ENCODE measurements at places on chromosomes 11 and 22.

DNA sequence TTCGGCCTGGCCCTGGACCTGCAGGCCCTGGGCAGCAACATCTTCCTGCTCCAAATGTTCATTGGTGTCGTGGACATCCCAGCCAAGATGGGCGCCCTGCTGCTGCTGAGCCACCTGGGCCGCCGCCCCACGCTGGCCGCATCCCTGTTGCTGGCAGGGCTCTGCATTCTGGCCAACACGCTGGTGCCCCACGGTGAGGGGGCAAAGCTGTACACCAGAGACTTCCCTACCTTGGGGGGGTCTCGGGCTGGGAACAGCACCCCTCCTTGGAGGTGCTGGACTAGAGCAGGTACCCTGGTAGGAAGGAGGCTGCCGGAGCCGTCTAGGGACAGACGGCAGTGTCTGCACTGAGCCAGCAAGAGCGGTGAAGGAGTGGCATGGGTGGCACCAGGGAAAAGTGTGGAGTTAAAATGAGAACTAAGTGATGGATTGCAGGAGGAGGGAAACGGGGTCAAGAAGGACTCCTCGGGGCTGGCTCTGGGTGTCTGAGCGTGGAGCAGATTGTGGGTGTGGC is 8.7 kb downstream of the SLC22A12 start:
- no peak for DNase-seq

GRCh38 chr22:39808081-39808480 is 85.5 kb downstream of the ENTHD1 start:
- DNase-seq, result no peak

GRCh38 chr22:49052023-49052538 is 775.6 kb downstream of the BRD1 start:
- no peak for DNase-seq

DNA sequence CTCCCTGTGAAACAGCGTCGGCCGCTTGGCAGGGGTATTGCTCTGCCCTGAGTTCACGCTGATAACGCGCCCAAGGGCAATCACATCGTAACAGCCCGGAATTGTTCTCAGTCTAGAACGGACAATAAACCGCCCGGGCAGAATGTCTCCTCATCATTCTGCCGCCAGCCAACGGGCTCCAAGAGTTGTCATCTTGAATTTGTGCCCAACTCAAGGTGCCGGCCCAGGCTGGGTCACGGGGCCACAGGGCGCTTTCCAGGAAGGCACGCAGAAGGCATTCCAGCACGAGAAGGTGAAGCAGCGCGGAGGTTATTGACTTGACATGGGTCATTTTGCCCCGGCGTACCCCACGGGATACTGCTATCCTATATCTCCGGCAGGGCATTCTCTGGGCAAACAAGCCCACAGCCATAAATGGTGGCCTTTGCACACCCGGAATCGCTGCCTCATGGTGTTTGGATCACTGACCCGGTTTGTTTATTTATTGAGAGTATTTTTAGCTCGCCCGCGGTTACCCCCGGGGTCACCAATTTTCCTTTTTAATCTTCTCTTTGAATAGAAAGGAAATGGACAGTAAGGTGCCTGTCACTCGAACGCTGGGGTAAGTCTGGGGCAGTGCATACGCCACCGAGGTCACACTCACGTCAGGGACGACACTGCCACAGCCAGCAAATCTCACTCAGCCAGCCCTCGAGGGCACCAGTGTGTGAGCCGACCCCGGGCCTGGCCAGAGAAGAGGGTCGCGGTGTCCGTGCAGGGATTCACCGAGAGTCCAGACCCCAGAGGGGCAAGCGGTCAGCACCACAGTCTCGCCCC is 72.4 kb upstream of the FGF3 start:
- no peak for DNase-seq

DNA sequence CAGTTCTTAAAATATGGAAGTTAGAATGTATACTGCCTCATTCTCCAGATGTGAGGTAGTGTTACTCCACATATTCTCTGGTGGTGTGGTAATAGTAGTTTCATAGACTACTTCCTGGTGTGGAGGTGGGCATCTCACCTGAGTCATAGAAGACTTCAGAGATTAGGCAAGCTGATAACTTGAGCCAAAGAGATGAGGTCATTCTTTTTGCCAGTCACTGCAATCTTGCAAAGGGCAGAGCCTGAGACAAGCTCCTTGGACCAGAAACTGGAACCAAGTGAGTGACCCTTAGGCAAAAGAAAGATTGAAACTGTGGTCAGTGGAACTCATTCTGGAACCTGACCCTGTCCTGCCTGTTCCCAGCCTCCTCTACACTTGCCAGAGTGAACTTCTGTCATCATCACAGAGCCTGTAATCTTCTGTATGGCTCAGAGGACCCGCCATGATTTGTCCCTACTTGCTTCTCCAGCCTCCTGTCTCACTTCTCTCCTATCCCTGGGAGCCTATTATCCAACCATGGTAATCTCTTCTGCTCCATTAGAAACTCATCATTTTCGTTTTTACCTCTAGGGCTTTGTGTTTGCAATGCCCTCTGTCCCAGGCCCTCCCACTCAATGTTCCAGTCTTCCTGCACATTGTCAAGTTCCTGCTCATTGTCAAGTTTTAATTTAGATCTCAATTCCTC is 10.6 kb upstream of the CCDC83 start:
- DNase-seq, result no peak

- no peak for DNase-seq
These were observed 61.1 kb upstream of the PICALM start for GRCh38 chr11:86129740-86130540.

- DNase-seq, result no peak
These were observed 8.3 kb downstream of the FDX1 start for GRCh38 chr11:110438017-110438416.

GRCh38 chr11:12413141-12414052 is 36.0 kb downstream of the PARVA start:
- no peak for DNase-seq

DNA sequence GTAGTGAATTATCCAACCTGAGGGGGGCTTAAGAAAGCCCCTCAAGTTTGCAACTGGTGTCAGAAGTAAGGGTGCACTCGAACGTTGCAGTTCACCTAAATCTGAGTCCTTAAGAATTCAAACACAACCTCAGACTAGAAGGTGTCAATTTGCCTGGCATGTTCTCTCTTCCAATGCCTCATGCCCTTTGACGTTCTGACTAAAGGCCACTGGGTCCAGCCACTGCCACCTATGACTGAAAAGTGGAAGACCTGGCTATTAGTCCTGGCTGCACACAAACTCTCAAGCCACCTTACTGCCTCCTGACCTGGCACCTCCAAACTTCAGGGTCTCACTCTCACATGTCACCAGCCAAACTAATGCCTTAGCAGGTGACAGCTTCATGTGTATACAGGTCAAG is 8.0 kb downstream of the APOL4 start:
- no peak for DNase-seq

DNA sequence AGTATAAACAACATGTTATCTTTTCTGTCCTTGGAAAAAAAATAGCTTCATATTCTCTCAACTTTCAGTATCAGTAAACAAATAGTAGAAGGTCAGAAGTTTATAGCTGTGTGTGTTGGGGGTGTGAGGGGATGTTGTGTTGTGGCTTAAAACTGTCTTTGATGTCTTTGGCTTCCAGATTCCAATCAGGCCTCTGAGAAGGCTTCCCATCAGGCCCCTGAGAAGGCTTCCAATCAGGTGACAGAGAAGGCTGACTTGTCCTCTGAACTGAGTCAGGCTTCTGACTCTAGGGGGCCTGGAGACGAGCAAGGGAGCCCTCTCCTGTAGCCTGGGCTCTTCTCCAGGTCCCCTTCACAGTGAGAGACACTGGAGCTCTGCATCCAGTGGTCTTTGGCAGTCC is 9.3 kb downstream of the MTFP1 start:
- DNase-seq, result no peak

DNA sequence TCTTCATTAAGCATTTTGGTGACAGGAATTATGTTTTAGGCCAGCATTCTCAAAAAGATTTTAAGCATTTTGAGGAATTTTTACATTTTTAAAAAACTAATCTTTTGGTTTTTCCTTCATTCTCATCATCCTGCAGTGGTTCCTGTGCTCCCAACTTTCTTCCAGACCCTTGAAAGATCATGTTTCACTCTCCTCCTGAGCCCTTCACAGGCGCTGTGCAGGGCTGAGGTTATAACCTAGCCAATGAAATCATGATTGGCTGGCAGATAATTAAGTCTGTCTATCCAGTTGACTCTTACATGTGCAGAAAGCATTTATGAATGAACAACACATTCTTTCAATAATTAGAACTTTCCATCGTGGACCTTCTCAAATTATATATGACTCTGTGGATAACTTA is 226.3 kb downstream of the DDX10 start:
- DNase-seq, result no peak

DNA sequence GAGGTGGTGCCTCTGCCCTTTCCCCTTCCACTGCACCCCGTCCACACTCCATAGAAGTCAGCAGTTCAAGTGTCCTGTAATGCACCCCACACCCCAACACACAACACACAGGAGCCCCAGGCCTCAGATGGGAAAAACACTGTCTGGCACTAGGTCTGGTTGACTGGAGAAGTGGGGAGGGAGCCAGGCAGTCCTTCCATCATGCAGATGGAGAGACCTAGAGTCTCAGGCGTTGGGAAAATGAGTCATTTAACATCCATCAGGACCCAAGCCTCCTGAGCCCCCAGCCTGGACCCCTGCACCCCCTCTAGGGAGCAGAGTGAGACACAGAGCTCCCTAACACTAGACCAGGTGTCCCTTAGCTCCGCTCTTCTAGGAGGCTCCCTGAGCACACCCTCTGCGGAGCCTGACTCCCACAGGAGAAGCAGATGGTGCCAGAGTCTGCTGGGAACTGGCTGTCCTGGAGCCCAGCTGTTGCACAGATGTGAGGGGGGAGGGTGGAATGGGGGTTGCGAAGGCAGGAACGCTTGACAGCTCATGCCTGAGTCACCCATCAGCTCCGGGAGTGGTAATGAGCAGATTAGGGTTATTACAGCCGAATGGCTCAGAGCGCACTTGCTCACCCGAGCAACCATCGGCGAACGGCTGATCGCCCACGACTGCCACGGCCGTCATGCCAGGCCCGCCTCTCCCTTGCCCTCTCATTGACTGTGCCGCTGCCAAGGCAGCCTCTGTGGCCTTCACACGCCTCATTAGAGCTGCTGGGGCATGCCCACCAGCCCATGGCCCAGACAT is 22.1 kb upstream of the SYT7 start:
- no peak for DNase-seq

GRCh38 chr22:20002128-20002527 is 14.5 kb downstream of the ARVCF start:
- no peak for DNase-seq

- DNase-seq, result no peak
These were observed 59.9 kb downstream of the SYT13 start for GRCh38 chr11:45225961-45226871.

GRCh38 chr11:120096369-120097191 is 41.3 kb downstream of the TRIM29 start:
- DNase-seq, result no peak

Measured in esophagus squamous epithelium (tissue), 5 donors.